ENCODE measurements at places on chromosomes 11 and 22. TPM values are rescaled to one million over a fixed set of nuclear protein-coding genes. Genes with fewer than 3 reads are reported as not detected.

Gene EXPH5
- total RNA-seq: 0.75 TPM

Gene SLN
- total RNA-seq: not detected

Gene GLB1L2
- 0.34 TPM for total RNA-seq

Gene TMPRSS13
- not detected for total RNA-seq

Gene PGR
- total RNA-seq: not detected

Gene KIF18A
- total RNA-seq: 3.0 TPM

Gene MN1
- 119 TPM for total RNA-seq

Gene ART1
- total RNA-seq: not detected

Gene TPBGL
- 0.74 TPM for total RNA-seq

Gene HORMAD2
- total RNA-seq: not detected

Gene ASCL2
- not detected for total RNA-seq

Gene SYTL2
- total RNA-seq: 23.8 TPM

Gene KRTAP5-7
- total RNA-seq: not detected

Gene ADAMTS15
- 16.8 TPM for total RNA-seq

Gene OR4A16
- total RNA-seq: not detected

Gene YPEL1
- total RNA-seq: 6.0 TPM

Gene PNPLA5
- total RNA-seq: not detected

Gene MYEOV
- not detected for total RNA-seq

Gene SLC37A4
- 13.6 TPM for total RNA-seq

Gene APOBEC3A
- not detected for total RNA-seq

Gene TRIM29
- total RNA-seq: not detected

Gene C11orf52
- 0.67 TPM for total RNA-seq

Gene FOLR3
- not detected for total RNA-seq

Gene AGBL2
- total RNA-seq: 0.40 TPM

Gene ABTB2
- total RNA-seq: 3.1 TPM

Gene E2F8
- 1.4 TPM for total RNA-seq
